Upper lobe of left lung (tissue), 6 donors: ENCODE measurements at places on chromosomes 7 and 10. TPM values are rescaled to one million over a fixed set of nuclear protein-coding genes. Genes with fewer than 3 reads are reported as not detected.

CAV1 gene
- total RNA-seq, result 345 TPM

ZNF467 gene
- 8.2 TPM for total RNA-seq

SAP25 gene
- total RNA-seq, result 1.2 TPM

PLEKHS1 gene
- total RNA-seq, result 3.9 TPM

- no peak for DNase-seq
Observed at GRCh38 chr7:70410134-70410750, 721.7 kb upstream of the GALNT17 start.

- no peak for DNase-seq
Observed at GRCh38 chr10:36148207-36148606, 506.1 kb upstream of the FZD8 start.

DNA sequence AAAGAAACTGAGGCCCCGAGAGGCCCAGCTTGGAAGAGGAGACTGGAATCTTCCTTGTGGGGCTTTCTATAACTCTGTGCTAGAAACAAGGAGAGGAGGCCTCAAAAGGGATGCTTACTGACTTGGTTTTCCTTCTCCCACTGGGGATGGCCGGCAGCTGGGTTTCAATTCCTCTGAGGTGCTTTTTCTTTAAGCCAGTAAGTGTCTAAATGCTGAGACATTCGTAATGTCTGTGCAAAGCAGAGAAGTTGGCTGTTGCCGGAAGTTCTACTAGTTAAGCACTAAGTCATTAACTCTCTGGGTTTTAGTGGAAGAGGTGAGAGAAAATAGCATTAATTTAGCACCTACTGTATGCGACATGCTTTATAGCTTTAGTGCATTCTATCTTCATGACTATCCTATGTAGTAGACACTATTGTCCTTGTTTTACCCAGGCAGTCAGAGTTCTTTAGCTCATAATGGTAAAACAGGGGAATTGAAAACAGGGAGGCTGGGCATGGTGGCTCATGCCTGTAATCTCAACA is 135.2 kb downstream of the RGS10 start:
- no peak for DNase-seq

DNA sequence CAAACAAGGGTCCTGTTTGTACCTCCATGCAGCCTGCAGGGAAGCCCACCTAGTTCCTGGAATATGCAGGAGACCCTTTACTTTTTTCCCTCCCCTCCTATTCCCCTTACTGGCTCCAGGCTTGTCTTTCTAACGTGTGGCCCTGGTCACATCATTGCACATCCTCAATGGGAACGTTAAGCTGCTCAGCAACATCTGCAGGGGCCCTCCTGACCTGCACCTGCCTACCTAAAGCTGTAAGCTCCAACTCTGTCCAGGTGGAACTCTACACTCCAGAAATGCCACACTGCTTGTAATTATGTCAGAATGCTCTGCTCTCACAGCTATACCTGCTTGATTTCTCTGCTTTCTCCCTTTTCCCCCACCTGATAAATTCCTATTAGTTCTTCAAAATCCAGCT is 72.1 kb downstream of the ARMC3 start:
- DNase-seq, result no peak

DNA sequence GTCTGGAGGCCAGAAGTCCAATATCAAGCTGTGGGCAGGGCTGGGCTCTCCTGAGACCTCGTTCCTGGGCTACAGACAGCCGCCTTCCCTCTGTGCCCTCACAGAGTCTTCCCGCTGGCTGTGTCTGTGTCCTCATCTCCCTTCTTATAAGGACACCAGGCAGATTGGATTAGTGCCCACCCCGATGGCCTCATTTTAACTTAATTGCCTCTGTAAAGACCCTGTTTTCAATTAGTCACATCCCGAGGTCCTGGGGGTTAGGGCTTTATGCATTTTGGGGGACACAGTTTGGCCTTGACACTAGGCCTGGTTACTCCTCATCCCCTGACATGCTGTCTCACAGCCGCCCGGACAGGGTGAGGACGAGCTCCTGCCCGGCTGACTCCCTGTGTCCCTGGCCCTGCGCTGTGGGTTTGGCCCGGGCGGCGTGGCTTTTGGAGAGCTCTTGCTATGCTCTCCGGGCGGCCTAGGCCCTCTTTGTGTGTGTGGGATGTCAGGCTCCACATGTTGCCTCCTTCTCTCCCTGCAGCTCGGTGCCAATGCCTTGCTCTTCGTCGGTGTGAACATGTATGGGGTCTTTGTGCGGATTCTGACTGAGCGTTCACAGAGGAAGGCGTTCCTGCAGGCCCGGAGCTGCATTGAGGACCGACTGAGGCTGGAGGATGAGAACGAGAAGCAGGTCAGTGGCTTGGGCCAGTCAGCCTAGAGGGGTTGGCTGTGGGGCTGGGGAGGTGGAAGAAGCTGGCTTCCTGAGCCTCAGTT is 18.2 kb downstream of the ADCY1 start:
- peak; percentile 13 for DNase-seq

DNA sequence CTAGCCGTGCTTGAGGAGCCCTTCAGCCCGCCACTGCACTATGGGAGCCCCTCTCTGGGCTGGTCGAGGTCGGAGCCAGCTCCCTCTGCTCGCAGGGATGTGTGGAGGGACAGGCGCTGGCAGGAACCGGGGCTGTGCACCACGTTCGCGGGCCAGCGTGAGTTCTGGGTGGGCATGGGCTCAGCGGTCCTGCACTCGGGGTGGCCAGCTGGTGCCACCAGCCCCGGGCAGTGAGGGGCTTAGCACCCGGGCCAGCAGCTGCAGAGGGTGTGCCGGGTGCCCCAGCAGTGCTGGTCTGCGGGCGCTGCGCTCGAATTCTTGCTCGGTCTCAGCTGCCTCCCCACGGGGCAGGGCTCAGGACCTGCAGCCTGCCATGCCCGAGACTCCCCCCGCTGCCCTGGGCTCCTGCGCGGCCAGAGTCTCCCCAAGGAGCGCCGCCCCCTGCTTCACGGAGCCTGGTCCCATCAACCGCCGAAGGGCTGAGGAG is 90.8 kb upstream of the NRG3 start:
- DNase-seq, result no peak

DNA sequence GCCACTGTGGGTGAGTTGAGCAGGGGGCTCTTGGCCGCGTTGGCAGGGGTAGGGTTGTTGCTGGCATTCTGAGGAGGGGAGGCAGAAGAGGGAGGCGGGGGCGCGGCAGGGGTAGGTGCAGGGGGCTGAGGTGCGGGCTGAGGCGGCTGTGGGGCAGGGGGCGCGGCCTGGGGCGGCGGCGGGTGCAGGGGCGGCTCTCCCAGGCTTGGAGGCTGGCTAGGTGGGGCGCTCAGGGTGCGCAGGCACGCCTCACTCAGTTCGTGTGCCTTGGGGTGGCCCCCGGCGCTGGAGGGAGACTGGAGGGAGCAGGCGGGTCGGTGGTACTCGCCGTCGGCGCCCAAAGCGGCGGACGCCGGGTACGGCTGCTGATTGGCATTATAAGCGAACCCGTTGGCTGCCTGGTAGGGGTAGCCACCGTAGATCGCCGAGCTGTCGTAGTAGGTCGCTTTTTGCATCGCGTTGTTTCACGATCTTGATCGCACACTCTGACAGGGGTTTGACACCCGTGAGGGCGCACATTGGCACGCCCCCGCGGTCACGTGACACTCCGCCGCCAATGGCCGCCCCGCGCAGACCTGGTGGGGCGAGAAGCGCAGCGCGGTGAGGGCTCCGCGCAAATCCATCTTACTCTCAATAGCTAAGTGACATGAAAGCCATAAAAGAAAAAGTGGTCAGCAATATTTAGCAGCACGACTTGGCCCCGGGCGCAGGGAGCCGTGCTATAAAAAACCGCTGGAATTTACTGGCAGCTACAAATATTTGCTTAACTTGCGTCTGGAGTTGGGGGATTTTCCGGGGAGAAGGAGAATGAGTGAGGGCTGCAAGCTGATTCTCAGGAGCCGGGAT is 7.9 kb upstream of the HOXA2 start:
- DNase-seq, result peak; percentile 93

- no peak for DNase-seq
Observed at GRCh38 chr7:23938937-23939552, 229.0 kb downstream of the STK31 start.

- no peak for DNase-seq
Observed at GRCh38 chr10:52855546-52856325, 83.2 kb upstream of the MBL2 start.

DNA sequence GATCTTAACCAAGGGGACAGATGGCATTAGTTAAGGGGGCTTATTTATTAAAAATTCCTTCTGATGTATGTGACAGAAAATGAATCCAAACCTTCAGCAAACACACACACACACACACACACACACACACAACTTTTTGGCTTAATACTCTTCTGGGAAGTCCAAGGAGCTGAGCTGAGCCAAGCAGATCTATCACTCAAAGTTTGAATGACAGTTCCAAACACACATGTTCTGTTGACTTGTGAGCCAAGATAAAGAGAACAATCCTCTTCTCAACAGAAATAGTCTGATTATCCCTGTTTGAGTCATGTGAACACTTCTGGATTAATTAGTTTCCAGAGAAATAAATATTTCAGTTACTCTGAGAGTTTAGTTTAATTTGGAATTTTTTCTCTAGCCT is 31.5 kb downstream of the KBTBD2 start:
- no peak for DNase-seq

- DNase-seq, result no peak
Observed at GRCh38 chr7:39365751-39366295, 200.4 kb upstream of the YAE1 start.

GRCh38 chr7:150787321-150788281 is 12.6 kb downstream of the TMEM176B start:
- DNase-seq, result no peak

- peak; percentile 73 for DNase-seq
Observed at GRCh38 chr10:133084491-133084890, 3.2 kb upstream of the ADGRA1 start.

DNA sequence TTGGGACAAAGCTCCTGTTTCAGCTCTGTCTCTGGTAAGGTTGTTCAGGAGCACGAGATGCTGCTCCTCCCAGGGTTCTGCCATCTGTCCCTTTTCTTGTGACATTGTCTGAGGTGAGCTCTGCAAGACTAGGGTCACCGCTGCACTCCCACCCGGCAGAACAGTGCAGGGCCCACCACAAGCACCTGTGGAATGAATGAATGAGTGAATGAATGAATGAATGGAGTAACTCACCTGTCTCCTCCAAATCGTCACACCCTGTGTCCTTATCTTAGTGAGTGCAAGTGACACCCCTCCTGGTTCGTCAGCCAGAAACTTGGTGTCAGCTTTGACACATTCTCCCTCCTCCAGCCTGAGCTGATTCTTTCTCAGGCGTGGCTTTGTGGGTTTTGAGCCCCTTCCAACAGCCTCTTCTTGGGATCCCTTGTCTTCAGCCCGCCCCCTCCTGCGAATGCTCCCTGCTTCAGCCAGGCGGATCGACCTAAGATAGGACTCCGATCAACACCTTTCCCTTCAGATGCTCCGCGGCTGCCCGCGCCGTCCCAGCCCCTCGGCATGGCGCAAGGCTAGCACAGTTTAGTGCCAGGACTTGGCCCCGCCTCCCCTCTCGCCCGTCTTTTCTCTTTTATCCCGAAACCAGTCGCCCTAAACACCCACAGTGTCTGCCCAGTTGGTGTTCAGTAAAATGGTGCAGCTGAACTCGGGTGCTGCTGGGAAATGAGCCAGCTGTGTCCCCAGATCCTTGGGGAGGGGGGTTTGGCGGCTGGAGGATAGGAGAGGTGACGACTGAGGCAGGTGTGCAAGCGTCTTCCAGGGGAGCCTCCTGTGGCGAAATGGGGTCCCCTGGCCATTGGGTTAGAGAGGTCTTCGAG is 89.3 kb downstream of the BEND7 start:
- peak; percentile 85 for DNase-seq

GRCh38 chr10:86795353-86795752 is 38.9 kb downstream of the BMPR1A start:
- no peak for DNase-seq

DNA sequence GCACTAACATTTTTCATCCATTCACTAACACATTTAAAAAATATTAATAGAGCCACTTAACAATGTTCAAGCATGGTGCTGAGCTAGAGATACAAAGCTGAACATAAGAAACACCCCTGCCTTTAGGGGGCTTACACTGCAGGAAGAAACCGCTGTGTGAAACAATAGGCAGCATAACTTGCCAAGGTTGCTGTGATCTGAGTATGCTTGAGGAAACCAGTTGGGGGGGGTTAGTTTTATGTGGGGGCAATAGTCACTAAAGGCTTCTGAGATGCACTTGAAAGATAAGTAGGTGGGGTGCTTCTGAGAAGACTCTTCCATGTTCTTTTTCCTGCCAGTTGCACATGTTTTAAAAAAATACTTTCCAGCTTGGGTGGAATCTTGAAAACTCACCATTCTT is 2.8 kb downstream of the RBM17 start:
- DNase-seq, result no peak

- DNase-seq, result no peak
Observed at GRCh38 chr7:155170331-155170730, 100.2 kb downstream of the HTR5A start.

- DNase-seq, result peak; percentile 51
Observed at GRCh38 chr7:98295467-98296192, 14.1 kb downstream of the BRI3 start.

GRCh38 chr10:60767424-60767823 is 10.9 kb upstream of the CDK1 start:
- no peak for DNase-seq

DNA sequence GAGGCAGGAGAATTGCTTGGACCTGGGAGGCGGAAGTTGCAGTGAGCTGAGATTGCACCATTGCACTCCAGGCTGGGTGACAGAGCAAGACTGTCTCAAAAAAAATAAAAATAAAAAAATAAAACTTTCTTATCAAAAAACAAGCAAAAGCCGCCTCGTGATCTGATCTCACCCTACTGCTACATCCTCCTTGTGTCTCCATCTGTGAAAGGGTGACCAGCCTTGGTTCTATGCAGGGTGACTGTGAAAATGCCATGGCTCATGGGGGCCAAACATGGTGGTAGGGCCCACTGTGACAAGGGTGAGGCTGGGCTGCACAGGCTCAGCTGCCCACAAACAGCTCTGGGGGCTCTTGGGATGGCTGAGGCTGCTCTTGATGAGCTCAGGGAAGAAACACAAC is 968 bp upstream of the OPN4 start:
- DNase-seq, result peak; percentile 6

- no peak for DNase-seq
Observed at GRCh38 chr7:147022056-147022455, 905.5 kb downstream of the CNTNAP2 start.

- no peak for DNase-seq
Observed at GRCh38 chr10:6178581-6178980, 24.2 kb upstream of the PFKFB3 start.

- DNase-seq, result no peak
Observed at GRCh38 chr10:98676895-98677294, 230.2 kb upstream of the HPS1 start.

GRCh38 chr7:76202666-76203030 is 952 bp downstream of the SRRM3 start:
- DNase-seq, result no peak

DNA sequence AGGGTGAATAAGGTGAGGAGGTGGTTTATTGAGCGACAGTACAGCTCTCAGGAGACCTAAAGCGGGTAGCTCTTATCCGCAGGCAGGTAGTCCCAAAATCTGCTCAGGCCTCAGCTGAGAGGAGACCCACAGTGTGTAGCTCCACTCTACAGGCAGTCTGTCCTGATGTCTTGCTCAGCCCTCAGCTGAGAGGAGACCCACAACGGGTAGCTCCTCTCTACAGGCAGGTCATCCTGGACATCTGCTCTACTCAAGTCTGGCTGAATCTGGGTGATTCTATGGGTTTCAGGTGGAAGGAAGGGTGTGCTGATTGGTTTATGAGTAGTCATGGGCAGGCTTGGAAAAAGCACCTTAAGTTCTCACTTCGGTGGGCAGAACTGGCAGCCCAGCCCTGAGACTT is 55.6 kb upstream of the ABCB5 start:
- no peak for DNase-seq
